Renal pelvis (tissue), 12 donors: ENCODE measurements at places on chromosomes 11 and 22. TPM values are rescaled to one million over a fixed set of nuclear protein-coding genes. Genes with fewer than 3 reads are reported as not detected.

DNA sequence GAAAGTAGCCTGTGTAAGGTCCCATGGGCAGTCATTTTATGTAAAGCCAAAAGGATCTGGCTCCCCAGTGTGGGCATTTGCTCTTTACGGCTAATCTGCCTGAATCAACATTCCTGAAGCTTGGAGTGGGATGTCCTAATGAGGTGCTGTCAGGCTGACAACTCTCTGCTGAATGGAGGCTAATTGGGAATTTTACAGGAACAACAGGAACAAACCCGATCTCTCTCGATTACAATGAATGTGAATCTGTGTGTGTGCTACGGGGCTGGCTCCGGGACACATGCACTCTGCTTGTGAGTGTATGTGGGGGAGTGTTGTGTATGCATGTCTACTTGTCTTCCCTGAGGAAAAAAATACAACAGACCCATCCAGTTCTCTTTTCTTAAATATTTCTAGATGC lies 415.2 kb downstream of the TENM4 start:
- DNase-seq = peak; percentile 23

DNA sequence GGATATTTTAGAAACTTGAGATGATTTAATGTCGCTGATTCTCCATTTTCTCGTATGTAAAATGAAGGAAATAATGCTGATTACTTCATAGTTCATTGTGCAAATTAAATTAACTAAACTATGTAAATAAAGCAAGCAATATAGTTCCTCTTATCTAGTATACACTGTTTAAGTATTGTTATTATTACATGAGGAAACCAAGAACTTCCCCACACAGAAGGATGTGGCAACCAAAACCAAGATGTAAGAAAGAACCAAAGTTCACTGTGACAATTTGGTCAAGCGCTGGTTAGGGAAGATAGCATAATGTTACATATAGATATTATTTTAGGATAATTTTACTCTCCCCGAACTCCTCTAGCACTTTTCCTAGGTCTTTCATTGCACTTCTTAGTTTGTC lies 103.2 kb downstream of the XKR3 start:
- no peak for DNase-seq

DNA sequence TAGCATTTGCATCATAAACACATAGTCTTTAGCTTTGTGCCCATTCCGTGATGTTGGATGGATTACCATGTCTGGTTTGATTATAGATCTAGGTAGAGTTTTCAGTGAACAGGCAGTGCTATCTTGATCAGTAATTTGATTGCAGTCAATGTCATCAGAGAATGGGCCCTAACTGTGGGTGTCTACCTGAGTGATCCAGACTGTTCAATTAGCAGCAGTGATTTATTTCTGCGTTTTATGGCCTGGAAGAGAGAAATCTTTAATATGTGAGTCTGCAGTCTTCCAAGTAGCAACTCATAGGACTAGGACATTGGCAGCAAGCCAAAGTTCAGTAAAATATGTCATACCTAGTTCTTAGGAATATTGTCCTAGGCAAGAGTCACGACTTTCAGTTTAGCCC lies 80.3 kb downstream of the CASP12 start:
- no peak for DNase-seq

- no peak for DNase-seq
Observed at GRCh38 chr11:31645747-31646146, 136.2 kb downstream of the ELP4 start.

GRCh38 chr11:122202951-122203456 lies 87.0 kb upstream of the BLID start:
- peak; percentile 52 for DNase-seq

- no peak for DNase-seq
Observed at GRCh38 chr22:32824531-32825312, 23.2 kb downstream of the TIMP3 start.

DNA sequence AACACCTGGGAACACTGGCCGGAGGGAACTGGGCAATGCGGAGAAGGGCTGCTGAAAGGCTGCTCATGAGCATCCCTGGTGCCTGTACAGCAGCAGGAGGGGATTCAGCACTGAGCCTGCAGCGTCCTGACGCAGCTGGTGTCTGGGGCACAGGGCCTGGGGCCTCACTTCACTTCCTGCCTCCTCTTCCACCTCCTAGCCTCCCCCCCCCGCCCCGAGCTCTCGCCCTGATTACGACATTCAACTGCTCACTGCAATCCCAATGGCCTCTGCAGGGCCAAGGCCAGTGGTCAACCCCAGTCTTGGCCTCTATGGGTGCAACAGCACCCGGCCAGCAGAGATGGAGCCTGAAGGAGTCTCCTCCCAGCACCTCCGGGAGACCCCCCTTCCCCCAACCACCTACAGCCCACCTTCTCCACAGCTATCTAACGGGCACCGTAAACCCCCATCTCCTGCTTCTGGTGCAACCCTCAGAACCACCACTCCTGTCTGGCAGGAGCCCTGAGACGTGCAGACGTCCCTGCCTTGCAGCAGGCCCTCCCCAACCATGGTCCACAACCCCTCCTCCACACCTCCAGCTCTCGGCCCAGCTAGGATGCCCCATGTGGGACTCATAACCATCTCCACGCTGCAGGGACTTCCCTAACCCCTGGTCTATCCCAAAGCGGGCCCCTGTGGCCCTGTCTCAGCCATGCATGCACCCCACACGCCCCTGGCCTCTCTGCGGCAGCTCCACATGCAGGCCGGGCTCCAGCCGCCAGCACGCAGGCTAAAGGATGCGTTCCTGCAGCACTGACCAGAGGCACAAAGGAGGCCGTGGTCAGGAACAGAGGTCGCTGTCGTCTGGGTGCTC lies 38.2 kb downstream of the BRD1 start:
- no peak for DNase-seq

DNA sequence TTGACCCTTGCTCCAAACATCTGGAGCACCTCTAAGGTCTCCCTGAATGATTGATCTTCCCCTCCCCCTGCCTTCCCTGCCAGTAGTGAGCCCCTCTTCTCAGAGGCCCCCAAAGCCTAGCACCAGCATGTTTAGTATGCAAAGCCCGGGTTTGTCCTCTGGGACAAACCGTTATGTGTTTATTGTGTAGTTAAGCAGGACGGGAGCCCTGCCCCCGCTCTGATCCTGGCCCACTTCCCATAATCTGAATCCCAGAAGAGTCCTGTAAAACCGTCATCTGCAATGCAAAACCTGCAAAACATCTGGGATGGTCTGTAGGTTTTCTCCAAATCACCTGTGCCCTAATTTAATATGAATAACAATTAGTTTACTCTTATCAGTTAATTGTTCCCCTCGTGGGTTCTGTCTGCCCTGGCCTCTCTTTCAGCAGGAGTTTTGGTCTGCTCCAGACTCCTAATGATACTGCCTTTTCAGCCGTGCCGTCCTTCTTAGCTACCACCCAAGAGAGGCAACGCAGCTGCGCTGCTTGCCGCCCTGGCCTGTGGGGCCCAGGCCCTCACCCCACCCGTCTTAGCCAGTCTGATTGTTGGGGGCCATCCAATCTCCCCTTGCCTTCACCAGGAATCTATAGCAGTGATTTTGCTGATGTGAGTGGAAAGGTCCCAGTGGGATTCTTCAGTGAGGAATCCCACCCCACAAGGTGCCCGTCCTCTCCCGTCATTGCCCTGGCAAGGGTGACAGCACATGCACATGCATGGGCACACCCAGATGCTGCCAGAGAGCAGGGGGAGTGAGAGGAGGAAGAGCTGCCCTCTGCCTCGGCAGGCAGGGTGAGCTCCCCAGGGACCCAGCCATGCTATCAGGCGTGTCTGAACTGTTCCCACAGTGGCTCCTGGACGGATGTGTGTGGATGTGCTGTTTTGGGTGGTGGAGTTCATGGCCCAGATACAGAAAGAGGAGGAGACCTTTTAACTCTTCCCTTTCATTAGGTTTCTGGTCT lies 3.0 kb upstream of the B3GAT1 start:
- no peak for DNase-seq

NFAM1 gene
- 1.2 TPM for polyA plus RNA-seq

SLC25A22 gene
- polyA plus RNA-seq = 20.9 TPM
